ENCODE measurements at places on chromosomes 4 and X. TPM values are rescaled to one million over a fixed set of nuclear protein-coding genes. Genes with fewer than 3 reads are reported as not detected.

HSFX1 gene
- 0.27 TPM for total RNA-seq

PHOX2B gene
- total RNA-seq = 0.10 TPM

COL4A6 gene
- total RNA-seq = 8.8 TPM

CFAP47 gene
- total RNA-seq = 2.0 TPM

STPG2 gene
- 0.17 TPM for total RNA-seq

SPCS3 gene
- 49.2 TPM for total RNA-seq

ZNF732 gene
- 0.45 TPM for total RNA-seq

DNA sequence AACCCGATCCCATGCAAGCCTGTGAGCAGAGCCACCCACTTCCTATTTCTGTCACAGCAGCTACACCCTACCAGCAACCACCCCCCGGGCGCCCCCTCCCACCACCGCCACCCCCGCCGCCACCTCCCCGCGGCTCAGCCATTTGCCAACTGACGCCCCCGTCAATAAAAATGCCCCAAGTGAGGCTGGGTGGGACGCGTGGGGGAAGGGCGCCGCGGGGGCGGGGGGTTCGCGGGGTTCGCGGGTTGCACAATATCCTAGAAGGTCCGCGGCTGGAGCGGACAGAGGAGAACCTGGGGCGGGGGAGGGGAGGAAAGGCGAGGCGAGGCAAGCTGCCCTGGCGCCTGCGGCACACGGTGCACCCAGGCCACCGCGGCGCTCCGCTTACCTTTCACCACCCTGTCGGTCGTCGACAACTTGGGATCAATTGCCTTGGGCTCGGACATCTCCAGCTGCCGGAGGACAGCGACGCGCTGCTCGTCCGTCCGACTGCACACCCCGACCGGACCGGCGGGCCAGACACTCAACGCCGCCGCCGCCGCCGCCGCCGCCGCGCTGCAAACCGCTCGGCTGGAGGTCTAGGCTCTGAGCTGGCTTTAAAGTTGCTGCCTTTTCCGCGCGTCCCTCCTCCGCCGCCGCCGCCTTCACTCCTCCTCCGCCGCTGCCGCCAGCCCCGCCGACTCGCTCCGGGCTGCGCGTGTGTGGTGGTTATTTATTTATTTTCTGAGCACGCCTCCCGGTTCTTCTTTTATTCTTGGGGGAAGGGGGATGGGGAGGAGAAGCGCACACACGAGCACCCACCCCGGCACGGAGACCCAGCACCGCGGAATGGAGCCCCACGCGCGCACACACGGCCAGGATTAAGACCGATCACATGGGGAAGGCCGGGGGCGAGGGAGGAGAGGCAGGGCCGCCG, 717 bp downstream of the PPP3CA start:
- peak; percentile 3 for ATAC-seq

GRCh38 chrX:50115973-50116372, 84.8 kb downstream of the AKAP4 start:
- ATAC-seq = no peak

- ATAC-seq = peak; percentile 33
Observed at GRCh38 chr4:185134307-185134869, 8.7 kb upstream of the SLC25A4 start.

- ATAC-seq = peak; percentile 63
Observed at GRCh38 chr4:76658231-76659102, 223.4 kb downstream of the SHROOM3 start.

DNA sequence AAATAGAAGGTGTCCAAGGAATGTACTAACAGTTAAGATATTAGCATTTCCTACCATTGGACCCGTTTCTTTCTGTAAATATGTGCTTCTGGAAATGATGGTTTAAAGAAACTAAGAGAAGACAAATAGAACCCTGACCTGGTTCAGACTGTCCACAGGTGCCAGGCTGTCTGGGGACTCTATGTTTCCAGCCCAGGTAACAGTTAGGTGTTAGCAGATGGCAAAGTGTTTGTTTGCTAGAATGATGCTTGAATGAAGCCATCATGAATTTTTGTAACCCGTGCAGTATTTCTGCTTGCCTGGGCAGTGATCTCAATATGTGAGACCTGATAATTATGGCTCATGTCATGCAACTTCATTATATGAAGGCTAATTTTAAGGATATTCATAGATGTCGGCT, 87.5 kb downstream of the LRRC66 start:
- ATAC-seq = no peak

GRCh38 chr4:139469216-139469615, 15.3 kb downstream of the RAB33B start:
- no peak for ATAC-seq

- no peak for ATAC-seq
Observed at GRCh38 chr4:83266689-83267088, 17.9 kb downstream of the COQ2 start.

- no peak for ATAC-seq
Observed at GRCh38 chr4:71270901-71271300, 67.9 kb upstream of the SLC4A4 start.

- ATAC-seq = peak; percentile 61
Observed at GRCh38 chr4:1043651-1044468, 32.4 kb downstream of the FGFRL1 start.

- no peak for ATAC-seq
Observed at GRCh38 chr4:163003979-163004378, 162.7 kb downstream of the NAF1 start.

DNA sequence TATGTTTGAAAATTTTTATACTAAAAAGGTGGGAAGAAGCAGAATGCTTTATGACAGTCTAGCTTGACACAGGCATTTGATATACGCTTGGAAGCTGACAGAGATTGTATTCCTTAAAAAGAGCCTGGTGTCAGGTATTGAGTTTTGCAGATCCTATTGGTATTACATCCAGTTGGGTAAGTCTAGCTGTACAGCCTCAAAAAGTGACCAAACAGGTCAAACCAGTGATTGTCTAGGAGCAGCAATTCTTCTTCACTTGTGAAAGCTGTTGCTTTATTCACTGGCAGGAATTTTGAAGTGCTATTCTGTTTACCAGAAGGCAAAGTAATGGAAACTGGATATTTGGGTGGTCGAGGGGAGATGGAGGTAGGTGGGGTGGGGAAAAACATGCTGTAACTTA, 77.5 kb downstream of the UCHL1 start:
- ATAC-seq = no peak

GRCh38 chr4:107862658-107863057, 37.9 kb downstream of the SGMS2 start:
- ATAC-seq = peak; percentile 71

GRCh38 chrX:132120913-132121312, 6.9 kb downstream of the FRMD7 start:
- ATAC-seq = no peak

DNA sequence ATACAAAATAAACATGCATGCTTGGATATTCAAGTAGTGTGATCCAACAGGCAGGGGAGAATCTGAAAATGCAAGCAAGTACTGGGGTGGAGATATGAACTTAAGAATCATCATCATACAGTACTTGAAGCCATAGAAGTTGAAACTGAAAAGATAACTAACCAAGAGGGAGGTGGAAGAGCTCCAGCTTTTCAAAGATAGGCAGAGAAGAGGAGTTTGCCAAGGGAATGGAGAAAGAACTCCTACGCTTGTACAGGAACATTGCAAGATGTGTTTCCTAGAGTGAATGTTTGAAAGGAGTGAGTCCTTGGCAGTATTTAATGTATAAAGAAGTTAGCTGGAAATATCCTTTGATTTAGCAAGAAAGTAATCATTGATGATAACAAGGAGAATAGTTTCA, 106.2 kb upstream of the FRMPD4 start:
- no peak for ATAC-seq

DNA sequence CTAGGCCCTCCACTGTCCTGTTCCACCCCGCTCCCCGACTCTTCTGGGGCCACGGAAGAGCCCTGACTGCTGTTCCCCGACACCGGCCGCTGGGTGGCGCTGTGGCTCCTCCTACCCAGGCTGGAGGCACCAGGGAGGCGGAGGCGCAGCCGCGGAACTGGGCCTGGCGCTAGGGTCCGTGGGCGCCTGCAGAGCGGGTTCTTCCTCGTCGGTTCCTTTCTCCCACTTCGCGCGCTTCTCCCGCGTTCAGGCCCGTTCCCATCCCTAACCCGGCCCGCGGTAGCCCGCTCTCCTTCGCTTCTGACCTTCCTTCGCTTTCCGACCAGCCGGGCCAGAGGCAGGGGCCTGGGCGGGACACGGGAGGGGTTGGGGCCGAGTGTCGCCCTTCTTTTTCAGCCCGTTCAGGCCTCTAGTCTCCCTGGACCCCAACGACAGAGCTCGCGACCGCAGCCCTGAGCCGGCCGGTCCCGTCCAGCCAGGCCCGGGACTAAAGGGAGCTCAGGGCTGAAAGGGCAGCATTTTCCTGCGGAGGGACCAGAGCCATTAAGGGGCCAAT, 34.3 kb downstream of the NALF2 start:
- ATAC-seq = peak; percentile 93

- no peak for ATAC-seq
Observed at GRCh38 chr4:88828842-88829571, 131.4 kb upstream of the NAP1L5 start.

DNA sequence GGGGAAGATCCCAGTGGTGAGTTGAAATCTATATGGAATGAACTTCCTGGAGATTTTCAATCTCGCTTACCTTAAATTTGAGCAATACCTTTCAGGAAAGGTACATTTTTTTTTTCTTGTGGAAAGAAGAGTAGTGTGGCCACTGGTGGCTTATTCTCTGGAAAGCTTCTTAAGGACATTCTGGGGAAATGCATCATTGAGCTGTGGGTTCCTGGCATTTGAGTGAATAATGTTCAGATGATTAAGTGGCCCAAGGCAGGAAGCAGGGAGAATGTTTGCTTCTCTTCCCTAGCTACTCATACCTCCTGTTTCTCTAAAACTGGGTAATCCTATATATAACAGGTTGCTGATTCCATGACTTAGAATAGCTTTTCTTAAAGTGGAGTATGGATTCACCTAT, 31.8 kb downstream of the STAG2 start:
- ATAC-seq = no peak

GRCh38 chr4:173124209-173124865, 44.3 kb upstream of the GALNT7 start:
- no peak for ATAC-seq

GRCh38 chrX:122565952-122566351, 618.1 kb upstream of the GRIA3 start:
- ATAC-seq = peak; percentile 49

GRCh38 chr4:132328761-132329160, 820.3 kb upstream of the PCDH10 start:
- no peak for ATAC-seq

DNA sequence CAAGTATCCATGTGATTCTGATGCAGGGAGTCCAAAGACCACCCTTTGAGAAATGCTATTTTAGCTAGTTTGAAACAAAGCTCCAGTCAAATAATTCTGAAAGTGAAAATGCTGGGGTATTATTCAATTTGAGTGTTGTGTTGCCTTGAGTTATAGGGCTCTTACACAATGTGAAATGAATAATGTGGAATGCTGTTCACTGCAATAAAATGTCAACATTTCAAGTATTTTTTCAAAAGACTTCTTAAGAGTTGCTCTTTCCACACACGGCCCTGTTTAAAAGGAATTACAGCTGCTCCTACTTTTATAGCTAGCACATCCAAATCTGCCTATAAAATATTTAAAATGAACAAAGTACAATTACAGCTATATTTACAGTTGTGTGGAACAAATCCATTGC, 27.5 kb upstream of the PLS3 start:
- no peak for ATAC-seq

GRCh38 chr4:73388887-73389286, 15.2 kb upstream of the ALB start:
- no peak for ATAC-seq

DNA sequence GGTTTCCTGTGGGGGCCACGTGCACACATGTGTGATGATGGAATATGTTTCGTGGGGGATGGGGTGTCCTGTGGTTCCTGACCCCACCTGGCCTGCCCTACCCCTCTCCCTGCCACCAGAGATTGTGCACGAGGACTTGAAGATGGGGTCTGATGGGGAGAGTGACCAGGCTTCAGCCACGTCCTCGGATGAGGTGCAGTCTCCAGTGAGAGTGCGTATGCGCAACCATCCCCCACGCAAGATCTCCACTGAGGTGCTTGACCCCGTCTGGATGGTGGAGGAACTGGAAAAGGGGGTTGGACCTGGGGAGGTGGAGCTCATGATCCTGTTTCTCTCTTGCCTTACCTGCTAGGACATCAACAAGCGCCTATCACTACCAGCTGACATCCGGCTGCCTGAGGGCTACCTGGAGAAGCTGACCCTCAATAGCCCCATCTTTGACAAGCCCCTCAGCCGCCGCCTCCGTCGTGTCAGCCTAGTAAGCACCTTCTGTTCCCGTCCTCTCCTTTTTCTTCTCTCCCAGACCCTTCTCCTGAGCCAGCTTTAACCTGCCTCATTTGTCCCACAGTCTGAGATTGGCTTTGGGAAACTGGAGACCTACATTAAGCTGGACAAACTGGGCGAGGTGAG, 5.9 kb downstream of the CDK16 start:
- no peak for ATAC-seq

DNA sequence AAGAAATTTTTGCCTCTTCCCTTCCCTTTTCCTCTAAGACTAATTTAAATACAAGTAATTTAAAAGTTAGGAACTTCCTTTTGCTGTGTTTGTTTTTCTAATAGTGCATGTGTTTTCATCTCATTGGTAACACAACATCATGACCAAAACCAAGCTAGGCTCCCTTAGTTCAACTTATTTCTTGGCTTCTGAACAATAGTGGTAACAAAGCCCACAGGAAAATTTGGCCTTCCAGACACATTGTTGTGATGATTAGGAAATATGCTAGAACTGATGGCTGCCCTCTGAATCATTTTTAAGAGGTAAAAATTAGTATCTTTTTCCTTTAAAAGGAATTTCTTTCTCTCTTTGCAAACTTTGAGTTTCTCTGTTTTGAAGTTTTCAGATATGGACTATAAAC, 25.5 kb upstream of the TEC start:
- ATAC-seq = no peak

- ATAC-seq = peak; percentile 86
Observed at GRCh38 chr4:163332526-163333406, at the start of gene NPY1R. TSS of gene NPY1R (minus strand) at chr4:163332596. CDS start at chr4:163326554, 6,042 bp downstream.

GRCh38 chr4:126018274-126018673, 703.5 kb downstream of the FAT4 start:
- no peak for ATAC-seq

DNA sequence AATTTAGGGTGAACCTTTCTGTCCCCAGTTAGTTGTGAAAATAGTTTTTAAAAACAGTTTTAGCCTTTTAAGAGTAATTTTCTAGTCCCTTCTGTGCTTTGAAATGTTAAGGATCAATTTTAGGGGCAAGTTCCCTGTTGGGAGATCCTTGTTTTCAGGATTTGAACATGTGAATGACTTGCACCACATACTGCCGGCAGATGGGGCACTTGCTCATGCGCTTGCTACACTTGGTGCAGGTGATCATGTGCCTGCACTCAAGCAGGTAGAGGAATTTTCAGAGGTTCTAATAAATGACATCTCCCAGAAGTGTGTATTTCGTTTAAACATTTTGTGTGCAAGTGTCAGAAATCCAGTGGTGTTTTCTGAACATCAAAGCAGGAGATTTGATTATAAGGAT, 195.9 kb downstream of the CHM start:
- ATAC-seq = no peak

Measured in motor neuron (in vitro differentiated cells).